ENCODE measurements at places on chromosomes 3 and 15.

DNA sequence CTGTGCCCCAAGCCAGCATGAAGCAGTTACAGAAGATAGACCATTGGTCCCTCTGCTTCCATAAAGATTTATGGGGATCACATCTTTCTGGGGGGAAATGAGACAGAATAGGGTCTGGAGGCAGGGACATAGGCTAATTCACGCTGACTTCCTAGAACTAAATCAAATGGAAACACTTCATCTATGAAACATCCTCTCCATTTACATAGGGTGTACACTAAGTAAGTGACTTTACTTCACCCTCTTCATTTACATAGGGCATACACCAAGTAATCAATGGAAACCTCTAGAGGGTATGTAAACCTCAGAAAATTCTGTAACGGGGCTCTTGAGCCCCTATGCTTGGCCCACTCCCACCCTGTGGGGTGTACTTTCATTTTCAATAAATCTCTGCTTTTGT lies 10.1 kb downstream of the LINS1 start:
- no peak for DNase-seq

- no peak for DNase-seq
These were observed 117.5 kb downstream of the EEFSEC start for GRCh38 chr3:128270559-128271492.

- no peak for DNase-seq
These were observed 5.6 kb downstream of the ACAD9 start for GRCh38 chr3:128884992-128885391.

- no peak for DNase-seq
These were observed 1.1 kb downstream of the TM4SF18 start for GRCh38 chr3:149332227-149332765.

DNA sequence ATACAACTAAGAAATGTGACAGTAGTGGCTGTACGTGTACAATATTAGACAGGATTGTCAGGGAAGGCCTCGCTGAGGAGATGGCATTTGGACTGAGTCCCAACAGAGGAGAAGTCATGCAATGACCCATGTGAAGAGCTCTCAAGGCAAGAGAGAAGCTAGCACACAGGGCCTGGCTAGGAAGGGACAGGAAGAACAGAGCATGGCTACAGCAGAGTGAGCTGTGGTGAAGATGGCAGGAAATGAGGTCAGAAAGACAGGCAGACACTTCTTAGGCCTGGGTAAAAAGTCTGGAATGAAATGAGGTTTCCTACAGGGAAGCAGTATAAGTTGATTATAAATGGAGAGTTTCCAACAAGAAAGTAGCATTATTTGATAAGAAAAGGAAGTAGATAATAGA lies 33.2 kb upstream of the LEKR1 start:
- DNase-seq = no peak

- peak; percentile 19 for DNase-seq
These were observed 223.7 kb upstream of the NANOGP8 start for GRCh38 chr15:35308802-35309201.

DNA sequence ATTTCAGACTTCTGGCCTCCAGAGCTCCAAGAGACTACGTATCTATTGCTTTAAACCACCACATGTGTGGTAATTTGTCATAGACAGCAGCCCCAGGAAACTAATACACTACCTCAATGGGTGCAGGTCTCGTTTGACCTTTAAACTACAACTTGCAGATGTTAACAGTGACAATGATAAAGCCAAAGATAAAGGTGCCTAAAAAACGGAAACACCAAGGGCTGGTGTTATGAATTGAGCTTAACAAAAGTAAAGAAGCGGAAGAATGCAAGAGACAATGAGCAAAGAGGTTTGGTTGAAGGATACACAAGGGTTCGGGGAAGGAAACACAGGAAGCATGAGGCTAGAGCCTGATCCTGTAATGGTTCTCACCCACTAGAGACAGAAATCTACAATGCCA lies 50.8 kb downstream of the RFTN1 start:
- DNase-seq = no peak

DNA sequence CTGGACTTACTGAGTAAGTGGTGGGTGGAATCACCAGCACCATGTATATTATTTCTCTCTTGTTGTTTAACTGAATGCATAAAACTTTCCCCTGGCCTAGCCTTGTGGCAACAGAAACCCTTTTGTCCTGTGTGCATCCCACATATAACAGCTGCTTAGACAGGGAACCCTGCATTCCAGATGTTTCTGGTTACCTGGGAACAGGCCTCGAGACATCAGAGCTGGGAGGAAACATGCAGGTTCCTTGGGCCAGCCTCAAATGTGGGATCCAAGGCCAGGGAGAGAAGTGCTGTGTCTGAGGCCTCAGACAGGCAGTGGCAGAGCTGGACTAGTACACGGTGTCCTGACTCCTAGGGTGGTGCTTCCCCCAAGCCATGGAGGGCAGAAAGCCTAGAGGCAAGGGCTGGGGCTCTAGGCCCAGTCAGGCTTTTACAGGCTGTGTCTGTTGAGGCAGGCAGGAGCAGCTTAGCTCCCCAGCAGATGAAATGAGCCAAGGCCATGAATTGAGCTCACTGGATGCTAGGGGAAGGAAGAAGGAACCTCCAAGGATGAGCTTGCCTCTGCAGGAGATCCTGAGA lies 57.7 kb downstream of the ITGA11 start:
- DNase-seq = no peak

- DNase-seq = no peak
These were observed 276.2 kb upstream of the SGO1 start for GRCh38 chr3:20462226-20462625.

GRCh38 chr3:41323467-41324155 lies 124.3 kb downstream of the CTNNB1 start:
- no peak for DNase-seq

DNA sequence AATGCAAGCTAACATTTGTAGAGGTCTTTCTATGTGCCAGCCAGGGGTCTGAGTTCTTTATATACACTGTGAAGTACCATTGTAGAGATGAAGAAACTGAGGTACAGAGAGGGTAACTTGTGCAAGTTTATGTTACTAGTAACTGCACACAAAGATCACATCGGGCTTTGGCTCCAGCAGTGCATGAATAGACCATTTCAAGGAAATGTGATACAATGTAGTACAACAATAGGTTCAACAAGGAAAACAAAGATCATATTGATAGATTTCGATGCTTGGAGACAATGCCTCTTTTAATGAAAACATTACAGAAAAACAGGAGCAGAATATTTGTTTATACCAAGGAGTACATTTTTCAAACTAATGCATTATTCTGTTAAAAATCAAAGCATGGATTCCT lies 115.3 kb downstream of the POLR2M start:
- DNase-seq = no peak

DNA sequence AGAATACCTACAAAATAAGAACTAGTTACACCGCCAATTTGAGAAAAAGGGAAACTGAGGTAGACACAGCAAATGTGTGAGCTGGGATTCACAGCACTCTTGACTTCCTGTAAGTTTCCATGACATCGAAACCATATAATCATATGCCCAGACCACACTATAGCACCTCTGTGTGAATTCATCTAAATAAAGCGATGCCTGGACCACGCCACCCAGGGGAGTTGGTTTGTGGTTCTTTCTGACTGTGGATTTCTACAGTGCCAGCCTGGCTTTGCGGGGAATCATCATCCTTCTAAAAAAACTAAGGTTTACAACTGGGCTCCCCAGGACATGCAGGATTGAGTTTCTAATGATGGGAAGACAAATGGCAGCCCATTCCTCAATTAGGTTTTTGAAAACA lies 23.5 kb upstream of the CA12 start:
- DNase-seq = no peak

DNA sequence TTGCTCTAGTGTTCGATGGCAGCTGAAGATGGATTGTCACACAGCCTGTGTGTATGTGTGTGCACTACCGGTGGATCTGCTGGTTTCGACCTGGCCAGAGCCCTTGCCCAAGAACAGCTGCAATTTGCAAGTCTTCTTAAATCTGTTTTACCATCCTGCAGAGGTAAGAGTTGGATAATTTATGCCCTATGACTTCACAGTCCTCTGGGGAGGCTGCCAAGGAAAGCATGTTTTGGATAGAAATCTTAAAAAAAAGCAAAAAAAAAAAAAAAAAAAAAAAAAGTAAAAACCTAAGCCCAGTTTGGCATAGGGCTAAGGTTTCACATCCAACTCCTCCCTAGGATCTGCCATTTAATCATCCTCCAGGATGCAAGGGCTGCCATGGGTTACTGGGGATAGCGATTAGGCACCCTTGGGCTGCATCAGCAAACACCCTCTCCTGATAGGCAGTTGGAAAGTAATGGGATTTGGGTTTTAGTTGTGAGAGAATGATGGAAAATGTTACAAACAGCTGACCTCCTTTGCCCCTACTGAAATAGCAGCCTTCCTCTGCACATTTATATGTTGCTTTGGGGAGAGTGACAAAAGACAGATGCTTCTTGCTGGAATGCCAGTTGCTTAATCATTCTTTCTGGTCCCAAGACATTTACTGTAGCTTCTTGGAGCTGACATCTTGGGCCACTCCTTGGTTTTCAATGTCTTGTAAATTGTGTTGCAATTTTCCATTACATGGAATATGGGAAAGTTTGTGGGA lies 35.4 kb downstream of the CD200R1L start:
- DNase-seq = no peak

- DNase-seq = no peak
These were observed 3.3 kb downstream of the PIK3CA start for GRCh38 chr3:179151474-179151873.

DNA sequence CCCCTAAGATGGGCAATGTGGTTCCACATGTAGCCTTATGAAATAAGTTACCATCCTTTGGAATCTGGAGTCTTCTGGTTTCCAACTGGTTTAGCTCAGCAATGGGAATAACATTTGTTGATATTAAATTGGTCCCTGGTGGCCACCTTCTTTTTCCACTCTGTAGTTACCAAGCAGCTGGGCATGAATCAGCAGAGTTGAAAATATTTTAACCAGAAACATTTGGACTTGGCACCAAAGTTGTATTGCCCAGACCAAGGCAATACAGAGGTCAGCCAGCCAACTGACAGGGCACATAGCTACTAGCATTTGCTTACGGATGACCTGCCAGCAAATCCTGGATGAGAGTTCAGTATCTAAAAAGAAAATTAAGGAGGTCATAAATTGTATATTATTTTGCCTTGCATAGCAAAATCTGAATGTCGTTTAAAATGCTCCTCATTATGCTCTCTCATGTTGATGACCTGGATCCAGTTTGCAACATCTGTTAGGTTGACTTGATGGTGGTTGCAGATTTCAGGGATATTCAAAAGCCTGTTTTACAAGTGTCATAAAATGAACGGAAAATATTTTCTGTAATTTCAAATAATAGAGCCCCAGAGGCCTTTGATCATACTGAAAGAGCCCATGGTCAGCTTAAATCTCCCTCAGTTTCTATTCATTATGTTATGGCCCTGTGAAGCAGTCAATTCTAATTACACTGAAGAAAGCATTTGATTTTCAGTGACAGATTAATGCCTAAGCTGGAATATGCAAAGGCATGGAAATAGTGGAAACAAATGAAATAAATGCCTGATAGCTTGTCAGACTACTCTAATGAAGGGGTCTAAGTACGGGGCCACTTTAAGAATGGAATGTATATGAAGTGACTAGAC lies 54.6 kb downstream of the PPM1L start:
- no peak for DNase-seq

DNA sequence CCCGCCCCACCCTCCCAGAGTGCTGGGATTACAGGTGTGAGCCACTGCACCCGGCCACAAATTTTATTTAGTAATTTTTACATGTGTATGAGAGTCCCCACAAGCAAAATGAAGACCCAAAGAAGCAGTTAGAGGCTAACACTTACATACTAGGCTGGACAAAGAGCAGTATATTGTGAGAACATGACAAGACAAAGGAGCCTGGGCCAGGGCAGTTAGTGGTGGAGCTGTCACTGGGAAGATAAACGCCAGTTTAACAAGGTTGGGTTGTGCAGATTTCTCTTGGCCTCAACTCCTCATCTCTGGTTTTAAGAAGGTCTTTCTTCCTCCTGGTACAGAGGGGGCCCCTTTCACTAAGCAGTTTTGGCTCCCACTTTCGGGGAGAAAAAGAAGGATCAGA lies 19.9 kb upstream of the FAM174B start:
- no peak for DNase-seq

- DNase-seq = peak; percentile 6
These were observed 277.4 kb upstream of the NR2E3 start for GRCh38 chr15:71532994-71533393.

DNA sequence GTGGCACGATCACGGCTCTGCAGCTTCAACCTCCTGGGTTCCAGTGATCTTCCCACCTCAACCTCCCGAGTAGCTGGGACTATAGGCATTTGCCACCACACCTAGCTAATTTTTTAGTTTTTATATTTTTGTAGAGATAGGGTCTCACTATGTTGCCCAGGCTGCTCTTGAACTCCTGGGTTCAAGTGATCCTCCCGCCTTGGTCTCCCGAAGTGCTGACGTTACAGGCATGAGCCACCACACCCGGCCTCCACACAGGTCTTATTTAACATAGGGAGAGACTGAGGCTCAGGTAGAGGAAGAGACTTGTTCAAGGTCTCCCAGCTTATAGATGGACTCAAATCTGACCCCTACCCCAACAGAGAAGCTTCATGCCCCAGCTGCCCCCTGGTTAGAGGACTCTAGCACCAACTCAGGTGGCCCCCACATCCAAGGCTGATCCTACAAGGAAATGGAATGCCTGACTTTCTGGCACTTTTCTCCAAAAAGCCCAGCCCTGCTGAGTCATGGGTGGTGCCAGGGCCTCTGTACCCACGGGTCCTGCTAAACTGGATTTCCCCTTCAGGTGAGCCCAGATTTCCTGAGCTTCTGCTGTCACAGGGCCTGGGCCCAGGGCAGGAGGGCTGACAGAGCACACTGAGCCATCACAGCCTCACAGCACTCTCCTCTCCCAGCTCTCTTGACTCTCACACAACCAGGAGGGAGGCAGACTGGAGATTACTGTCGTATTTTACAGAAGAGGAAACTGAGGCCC lies 5.6 kb downstream of the TMEM40 start:
- no peak for DNase-seq

- DNase-seq = peak; percentile 76
These were observed 32.6 kb downstream of the APBA2 start for GRCh38 chr15:28918141-28918983.

DNA sequence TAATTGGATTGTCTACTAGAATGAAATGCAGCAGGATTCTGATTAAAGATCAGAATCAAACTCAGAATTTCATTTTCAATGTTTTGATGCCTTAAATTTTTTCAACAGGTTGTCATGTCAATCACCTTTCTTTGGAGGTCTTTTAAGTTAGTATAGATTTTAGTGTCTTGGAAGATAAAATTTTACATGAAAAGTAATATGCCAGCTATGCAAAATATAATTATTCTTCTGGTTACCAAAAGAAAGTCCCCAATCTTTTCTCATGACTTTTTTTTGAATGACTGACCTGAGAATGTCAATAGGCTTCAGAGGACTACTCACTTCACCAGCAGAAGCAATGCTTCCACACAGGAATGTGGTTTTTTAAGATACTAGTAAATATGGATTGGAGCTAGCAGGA lies 4.3 kb downstream of the FGF7 start:
- no peak for DNase-seq

- no peak for DNase-seq
These were observed 127.2 kb downstream of the NFKBIZ start for GRCh38 chr3:101976473-101976872.

DNA sequence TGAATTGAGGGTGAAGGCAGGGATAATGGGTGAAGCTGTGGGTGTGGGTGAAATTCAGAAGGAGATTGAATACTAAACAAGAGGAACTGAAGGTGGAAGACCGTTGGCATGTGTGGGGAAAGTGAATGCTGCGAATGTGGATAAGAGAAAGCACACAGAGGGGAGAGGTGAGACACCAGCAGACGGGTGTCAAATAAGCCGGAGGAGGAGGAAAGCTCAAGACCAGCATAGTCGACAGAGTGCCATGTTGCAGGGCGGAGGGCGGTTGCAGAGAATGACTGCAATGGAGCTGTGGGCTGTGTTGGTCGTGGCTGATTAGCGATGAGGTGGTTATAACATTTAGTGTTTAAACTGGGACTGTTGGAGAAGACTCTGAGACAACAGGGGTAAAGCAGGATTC lies 16.4 kb upstream of the HCN4 start:
- DNase-seq = no peak

Data from NCI-H510A treated with DMSO at 0.1 percent for 48 hours (cell line).